ENCODE measurements at places on chromosomes 11 and 22. TPM values are rescaled to one million over a fixed set of nuclear protein-coding genes. Genes with fewer than 3 reads are reported as not detected.

DNA sequence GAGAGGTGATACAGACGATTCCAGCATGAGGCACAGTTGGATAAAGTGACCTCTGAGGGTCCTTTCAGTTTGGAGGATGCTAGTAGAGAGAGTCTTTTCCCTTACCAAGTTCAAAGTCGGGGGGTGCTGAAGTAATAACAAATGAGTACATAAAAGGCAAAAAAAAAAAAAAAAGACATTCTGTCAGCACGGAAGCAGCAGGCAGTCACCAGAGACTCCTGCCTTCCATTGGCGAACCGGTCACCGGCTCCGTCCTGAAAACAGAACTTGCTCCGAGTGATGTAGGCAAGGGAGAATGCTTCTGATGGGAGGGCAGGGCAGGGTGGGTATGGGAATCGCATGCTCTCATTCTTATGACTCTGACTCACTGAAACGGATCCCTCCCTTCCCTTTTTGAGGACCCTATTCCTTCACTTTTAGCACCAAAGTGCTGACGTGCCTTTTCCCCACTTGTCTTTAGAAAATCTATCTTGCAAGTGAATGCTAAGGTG, 65.9 kb downstream of the PRR5L start:
- H3K36me3 ChIP-seq: no peaks in the 10 kb centered on the region
- H3K27me3 ChIP-seq: no peaks in the 10 kb centered on the region
- DNase-seq: peak; percentile 98
- peaks cover 35% of the 10 kb centered on the region for H3K4me1 ChIP-seq

GRCh38 chr11:74566146-74566960, 26.0 kb upstream of the POLD3 start:
- H3K4me1 ChIP-seq: no peaks in the 10 kb centered on the region
- no peak overlapping the region for H3K4me3 ChIP-seq
- H3K27ac ChIP-seq: no peak overlapping the region
- H3K36me3 ChIP-seq: no peaks in the 10 kb centered on the region
- H3K27me3 ChIP-seq: no peaks in the 10 kb centered on the region
- DNase-seq: no peak

DNA sequence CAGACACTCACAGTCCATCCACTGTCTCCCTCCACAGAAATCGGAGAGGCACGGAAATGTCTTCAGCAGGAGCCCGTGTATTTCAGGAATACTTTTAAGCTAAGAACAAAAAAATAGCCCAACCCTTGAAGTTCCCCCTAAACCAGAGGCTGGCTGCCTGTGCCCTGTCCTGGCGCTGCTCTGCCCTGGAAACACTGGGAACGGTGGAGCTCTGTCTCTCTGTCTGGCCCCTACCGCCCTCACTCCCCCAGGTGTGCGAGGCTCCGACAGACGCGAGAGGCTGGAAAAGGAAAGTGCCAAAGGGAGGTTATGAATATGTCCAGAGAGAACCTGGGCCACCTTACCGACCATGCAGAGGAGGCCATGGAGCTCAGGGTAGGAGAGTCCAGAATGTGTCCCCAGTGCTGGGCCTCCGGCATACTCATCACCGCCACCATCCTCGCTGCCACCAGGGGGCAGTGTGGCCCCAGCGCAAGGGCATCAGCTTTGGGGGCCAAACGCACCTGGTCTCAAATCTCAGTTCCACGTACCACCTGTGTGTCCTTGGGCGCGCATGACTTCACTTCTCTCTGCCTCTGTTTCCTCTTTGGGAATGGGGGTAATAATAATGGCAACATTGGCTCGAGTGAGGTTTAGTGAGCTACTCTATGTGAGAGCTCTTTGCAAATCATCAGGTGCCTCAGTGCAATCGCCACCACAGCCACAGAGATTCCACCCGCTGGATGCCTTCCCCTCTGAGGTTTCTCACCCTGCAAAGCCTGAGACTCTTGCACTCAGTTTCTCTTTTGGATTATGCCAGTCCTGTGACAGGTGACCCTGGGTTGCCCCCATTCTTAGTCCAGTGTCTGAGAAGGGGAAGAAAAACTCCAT, 10.4 kb upstream of the SLCO2B1 start:
- no peaks in the 10 kb centered on the region for H3K36me3 ChIP-seq
- H3K4me1 ChIP-seq: peaks cover 8% of the 10 kb centered on the region
- no peak overlapping the region for H3K4me3 ChIP-seq
- DNase-seq: no peak
- H3K27ac ChIP-seq: no peak overlapping the region

DNA sequence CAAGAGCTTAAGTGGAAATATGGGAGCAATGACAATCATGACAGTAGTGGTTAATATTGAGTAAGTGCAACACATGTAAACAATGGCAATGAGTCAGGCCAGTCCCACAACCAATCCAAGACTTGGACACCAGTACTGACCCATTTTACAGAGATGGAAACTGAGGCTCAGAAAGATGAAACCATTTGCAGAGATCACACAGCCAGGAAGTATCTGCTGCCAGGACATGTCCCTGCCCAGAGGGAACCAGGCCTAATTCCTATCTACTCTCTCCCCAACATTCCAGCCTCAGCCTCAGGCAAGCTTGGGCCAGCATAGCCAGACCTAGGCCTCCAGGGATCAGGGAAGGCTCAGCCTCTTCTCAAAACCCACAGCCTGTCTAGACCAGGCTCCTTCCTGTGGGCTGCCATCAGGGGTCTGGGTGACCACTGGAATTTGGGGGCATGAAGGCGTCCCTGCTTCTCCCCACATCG, 395.1 kb downstream of the MN1 start:
- DNase-seq: no peak
- H3K4me3 ChIP-seq: no peak overlapping the region
- no peak overlapping the region for H3K27ac ChIP-seq
- H3K4me1 ChIP-seq: no peaks in the 10 kb centered on the region
- H3K27me3 ChIP-seq: no peaks in the 10 kb centered on the region
- no peaks in the 10 kb centered on the region for H3K36me3 ChIP-seq

DNA sequence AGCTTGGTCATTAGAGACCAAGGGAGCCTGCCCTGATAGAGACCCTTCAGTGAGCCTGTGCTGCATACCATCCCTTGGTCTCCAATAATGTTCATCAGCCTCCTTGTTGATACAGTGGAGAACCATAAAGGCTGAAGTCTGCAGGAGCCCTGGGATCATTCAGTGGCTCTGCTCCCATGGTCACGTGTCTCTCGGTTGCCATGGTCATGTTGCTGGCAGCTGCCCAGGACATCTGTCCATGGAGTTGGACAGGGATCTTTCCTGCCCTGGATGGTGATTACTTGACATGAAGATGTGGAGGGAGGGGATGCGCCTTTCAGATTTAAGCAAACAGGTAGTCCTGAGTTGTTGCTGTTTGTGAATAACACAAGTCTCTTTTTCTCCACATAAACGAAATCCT, 38.2 kb downstream of the CYB5R2 start:
- H3K27ac ChIP-seq: no peak overlapping the region
- DNase-seq: no peak
- peaks cover 3% of the 10 kb centered on the region for H3K4me1 ChIP-seq
- H3K36me3 ChIP-seq: no peaks in the 10 kb centered on the region
- H3K27me3 ChIP-seq: no peaks in the 10 kb centered on the region

DNA sequence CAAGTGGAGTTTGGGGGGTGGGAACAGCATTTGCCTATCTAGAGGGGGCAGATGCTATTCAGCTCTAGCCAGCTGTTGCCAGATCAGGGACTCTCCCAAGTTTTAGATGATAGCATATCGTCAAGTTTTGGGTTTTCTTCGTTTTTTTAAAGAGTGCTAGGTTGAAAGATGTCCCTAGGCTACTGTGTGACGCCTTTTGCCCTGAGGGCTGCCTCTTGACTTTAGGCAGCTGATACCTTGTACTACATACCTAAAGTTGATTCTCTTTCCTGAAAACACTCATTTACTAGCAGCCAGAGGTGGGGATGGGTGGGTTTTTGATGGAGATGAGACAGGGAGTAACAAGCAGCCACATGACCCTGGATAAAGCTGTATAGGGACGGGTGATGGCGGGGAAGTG, 87.1 kb downstream of the ABTB2 start:
- H3K4me3 ChIP-seq: no peak overlapping the region
- H3K36me3 ChIP-seq: no peaks in the 10 kb centered on the region
- no peak overlapping the region for H3K27ac ChIP-seq
- DNase-seq: no peak
- peaks cover 27% of the 10 kb centered on the region for H3K4me1 ChIP-seq
- no peaks in the 10 kb centered on the region for H3K27me3 ChIP-seq

GRCh38 chr11:123194337-123195187, 486 bp downstream of the CLMP start:
- peak overlapping the region; percentile 83 for H3K4me3 ChIP-seq
- no peaks in the 10 kb centered on the region for H3K27me3 ChIP-seq
- H3K4me1 ChIP-seq: peaks cover 32% of the 10 kb centered on the region
- DNase-seq: no peak
- peak overlapping the region; percentile 89 for H3K27ac ChIP-seq

DNA sequence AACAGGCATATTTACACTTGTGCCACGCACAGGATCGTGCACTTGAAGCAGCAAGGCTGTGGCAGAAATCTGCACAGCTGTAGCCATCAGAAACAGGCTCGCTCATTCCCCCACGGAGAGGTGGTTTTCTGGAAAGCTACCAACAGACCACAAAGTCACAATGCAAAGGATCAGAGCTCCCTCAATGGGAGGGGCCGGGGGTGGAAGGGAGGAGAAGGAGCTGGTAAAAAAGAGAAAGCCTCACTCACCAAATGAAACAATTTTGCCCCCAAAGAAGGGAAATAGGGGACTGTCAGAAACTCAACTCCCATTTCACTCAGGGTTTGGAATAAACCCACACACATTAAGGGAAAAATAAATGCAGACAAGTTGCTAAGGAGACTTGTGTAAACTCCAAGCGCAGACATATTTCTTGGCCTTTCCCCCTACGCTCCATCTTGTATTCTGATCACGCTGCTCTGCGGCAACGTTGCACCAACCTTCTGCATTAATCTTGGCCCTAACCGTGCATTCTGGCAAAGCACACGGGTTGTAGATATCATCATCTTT, 43.2 kb upstream of the BLID start:
- peaks cover 66% of the 10 kb centered on the region for H3K36me3 ChIP-seq
- peak overlapping the region; percentile 94 for H3K27ac ChIP-seq
- peak; percentile 78 for DNase-seq
- peaks cover 93% of the 10 kb centered on the region for H3K4me1 ChIP-seq
- peak overlapping the region; percentile 49 for H3K4me3 ChIP-seq

GRCh38 chr11:36265793-36266628, 23.2 kb downstream of the COMMD9 start:
- no peaks in the 10 kb centered on the region for H3K36me3 ChIP-seq
- H3K27ac ChIP-seq: no peak overlapping the region
- H3K27me3 ChIP-seq: peaks cover 16% of the 10 kb centered on the region
- H3K4me1 ChIP-seq: no peaks in the 10 kb centered on the region
- peak; percentile 13 for DNase-seq

GRCh38 chr11:73493956-73494598, 103.8 kb downstream of the FAM168A start:
- no peaks in the 10 kb centered on the region for H3K27me3 ChIP-seq
- peak overlapping the region; percentile 62 for H3K27ac ChIP-seq
- no peaks in the 10 kb centered on the region for H3K36me3 ChIP-seq
- DNase-seq: peak; percentile 90

Gene CDC42BPG
- total RNA-seq: 2.0 TPM

Gene C11orf42
- not detected for total RNA-seq

Gene TTC12
- total RNA-seq: 10.1 TPM

Gene APOA4
- not detected for total RNA-seq

Gene NRXN2
- 0.17 TPM for total RNA-seq

Gene OR4D5
- total RNA-seq: not detected
